Left hindlimb (tissue), 1 donor: ENCODE measurements at places on chromosomes 2 and 18.

DNA sequence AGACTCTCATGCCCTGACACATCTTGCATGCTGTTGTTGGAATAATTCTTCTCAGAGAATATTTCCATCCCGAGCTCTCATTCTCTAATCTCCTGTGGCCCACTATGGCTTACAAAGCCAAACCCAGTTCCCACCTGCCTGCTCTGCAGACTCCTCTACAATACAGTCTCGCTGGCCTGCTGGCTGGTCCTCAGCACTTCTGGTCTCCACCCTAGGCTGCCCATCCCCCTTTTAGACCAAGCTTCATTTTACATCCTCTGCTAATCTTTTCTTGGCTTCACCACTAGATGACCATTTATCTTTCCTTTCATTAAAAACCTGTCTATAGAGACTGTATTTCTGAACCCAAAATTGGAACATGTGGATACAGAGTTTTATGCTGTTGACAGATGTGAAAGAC, 42.5 kb upstream of the YPEL5 start:
- no peak for DNase-seq

GRCh38 chr2:191620144-191620543, 57.8 kb upstream of the NABP1 start:
- DNase-seq, result no peak

- no peak for DNase-seq
Measured at GRCh38 chr2:23954325-23955014, 14.2 kb downstream of the UBXN2A start.

GRCh38 chr2:63789338-63790020, 52.2 kb upstream of the UGP2 start:
- no peak for DNase-seq

- no peak for DNase-seq
Measured at GRCh38 chr2:16244153-16244965, 304.0 kb downstream of the MYCN start.

DNA sequence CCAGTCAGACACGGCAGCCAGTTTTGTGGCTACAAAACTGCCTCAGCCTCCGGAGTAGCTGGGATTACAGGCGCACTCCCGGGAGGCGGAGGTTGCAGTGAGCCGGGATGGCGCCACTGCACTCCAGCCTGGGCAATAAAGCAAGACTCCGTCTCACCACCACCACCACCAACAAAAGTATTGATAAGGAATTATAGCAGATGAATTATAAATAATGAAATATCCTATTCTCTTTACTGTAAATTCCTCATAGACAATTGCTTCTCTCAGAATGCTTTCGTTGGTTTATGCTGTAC, 1.4 kb upstream of the FAM161A start:
- no peak for DNase-seq

- DNase-seq, result no peak
Measured at GRCh38 chr2:236175548-236176150, 7.5 kb upstream of the GBX2 start.

- DNase-seq, result no peak
Measured at GRCh38 chr2:190636361-190636760, 12.5 kb upstream of the NAB1 start.

- DNase-seq, result no peak
Measured at GRCh38 chr18:33875029-33875565, 297.1 kb downstream of the ASXL3 start.

DNA sequence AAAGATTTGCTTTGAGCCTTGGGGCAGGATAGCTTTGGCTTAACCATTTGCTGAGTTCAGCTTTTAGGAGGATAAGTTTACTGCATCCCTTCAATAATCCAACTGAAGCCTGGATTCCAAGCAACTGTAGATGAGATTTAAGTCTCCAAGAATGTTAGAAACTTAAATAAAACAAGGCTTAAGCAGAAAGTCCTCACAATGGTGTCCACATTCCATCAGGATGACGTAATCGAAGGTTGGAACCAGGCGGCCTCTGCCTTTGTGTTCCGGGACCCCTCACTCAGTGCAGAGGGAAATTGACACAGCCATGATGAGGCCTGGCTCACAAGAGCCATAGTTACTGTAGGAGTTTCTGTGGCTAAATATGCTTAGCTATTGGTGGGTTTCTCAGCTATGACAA, 260.4 kb downstream of the LPIN1 start:
- no peak for DNase-seq

- DNase-seq, result peak; percentile 79
Measured at GRCh38 chr18:5295231-5295920, at the start of gene ZBTB14. Gene ZBTB14, minus strand, starts transcription at chr18:5295726. Its CDS starts 2,480 bp downstream, at chr18:5293246.

GRCh38 chr2:61845320-61845719, 8.5 kb downstream of the FAM161A start:
- DNase-seq, result no peak

DNA sequence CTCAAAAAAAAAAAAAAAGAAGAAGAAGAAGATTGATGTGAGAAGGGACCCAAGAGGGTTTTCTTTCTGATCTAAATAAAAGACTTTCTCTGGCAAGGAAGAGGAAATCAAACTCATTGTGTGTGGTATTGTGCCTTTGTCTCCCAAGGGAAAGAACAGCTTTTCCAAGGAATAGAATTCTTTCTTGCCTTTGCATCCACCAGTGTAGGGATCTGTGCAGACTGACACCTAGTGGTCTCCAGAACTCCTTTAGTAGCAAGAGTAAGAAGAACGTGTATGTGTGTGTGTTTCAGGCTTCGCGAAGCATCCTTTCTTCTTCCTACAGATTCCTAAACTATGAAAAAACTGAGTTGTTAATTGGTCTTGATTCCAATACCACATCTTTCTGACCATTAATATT, 33.5 kb upstream of the CRIM1 start:
- no peak for DNase-seq

DNA sequence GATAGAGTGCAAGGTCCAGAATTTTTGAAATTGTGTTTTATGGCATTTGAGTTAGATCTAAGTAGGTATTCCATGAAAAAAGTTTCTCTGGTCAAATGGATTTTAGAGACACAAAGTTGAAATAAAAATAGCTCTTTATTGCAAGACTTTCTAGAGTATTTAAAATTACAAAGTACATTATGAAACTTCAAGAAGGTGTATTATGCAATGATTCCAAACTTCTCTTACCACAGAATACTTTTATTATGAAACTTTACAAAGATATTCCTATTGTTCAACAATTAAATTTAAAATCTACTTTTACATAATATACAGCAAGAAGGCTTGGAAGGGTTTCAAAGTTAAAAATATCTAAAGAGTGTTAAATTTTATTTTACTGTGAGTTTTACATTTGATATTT, 65.9 kb downstream of the CALCRL start:
- no peak for DNase-seq

DNA sequence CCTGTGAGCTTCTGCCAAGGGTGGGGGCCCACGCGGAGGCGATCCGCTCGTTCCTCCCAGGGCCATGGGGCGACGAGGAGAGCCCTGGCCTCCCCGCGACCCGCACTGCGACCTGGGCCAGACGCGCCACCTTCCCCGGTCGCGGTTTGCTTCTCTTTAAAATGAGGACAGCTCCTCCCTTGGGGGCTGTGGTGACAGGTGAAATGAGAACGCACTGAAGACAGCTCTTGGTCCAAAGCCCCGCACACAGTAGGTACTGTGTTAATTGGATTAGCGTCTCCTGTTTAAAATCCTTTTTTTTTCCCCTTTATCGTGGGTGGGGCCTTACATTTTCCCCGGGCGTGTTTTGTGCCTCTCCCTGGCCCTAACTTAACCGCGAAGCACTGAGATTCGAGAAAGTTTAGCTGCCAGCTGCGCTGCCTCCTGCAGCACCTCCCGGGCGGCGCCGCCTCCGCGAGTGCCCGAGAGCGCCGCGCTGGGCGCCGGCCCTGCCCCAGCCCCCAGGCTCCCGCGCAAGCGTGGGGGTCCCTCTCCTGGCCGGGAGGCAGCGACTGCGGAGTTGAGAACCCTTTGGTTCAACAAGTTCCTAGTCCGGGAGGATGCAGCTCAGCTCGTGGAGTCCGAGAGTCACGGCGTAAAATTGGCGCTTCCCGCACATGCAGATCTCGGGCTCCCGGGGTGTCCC, 1.1 kb downstream of the HPCAL1 start:
- peak; percentile 48 for DNase-seq

- no peak for DNase-seq
Measured at GRCh38 chr2:16566701-16567100, 98.9 kb downstream of the CYRIA start.

DNA sequence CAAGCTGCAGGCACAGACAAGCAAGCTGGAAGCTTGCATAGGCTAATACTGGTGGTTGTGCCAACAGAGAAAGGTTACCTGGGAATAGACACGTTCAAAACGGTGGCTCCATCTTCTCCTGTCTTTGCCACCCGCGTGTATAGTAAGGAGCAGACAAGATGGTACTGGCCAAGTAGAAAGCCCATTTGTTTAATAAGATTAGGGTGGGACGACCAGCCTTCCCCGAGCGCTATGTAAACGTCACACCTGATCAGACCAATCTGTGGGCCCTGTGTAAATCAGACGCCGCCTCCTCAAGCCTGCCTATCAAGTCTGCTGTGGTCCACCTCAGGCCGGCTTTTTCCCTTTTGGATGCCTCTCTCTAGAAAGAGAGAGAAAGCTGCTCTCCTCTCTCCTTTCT, 189.2 kb downstream of the LAMA1 start:
- DNase-seq, result no peak

- no peak for DNase-seq
Measured at GRCh38 chr18:2850816-2851215, 4.0 kb downstream of the EMILIN2 start.

DNA sequence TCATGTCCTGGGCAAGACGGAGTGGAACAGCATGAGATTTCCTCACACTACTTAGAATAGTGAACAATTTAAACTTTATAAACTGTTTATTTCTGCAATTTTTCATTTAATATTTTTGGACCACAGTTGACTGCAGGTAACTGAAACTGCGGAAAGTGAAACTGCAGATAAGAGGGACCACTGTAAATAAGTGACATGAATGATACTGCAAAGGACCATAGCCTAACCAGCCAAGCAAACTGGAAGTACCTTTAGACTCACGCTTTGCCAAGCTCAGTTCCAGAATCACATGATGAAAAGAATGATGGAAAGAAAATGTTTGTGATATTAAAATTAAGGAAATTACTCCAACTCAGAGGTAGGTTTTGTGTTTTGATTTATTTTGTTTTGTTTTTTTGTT, 94.6 kb upstream of the ITGA4 start:
- no peak for DNase-seq

GRCh38 chr2:55901941-55902340, 21.6 kb downstream of the EFEMP1 start:
- no peak for DNase-seq

DNA sequence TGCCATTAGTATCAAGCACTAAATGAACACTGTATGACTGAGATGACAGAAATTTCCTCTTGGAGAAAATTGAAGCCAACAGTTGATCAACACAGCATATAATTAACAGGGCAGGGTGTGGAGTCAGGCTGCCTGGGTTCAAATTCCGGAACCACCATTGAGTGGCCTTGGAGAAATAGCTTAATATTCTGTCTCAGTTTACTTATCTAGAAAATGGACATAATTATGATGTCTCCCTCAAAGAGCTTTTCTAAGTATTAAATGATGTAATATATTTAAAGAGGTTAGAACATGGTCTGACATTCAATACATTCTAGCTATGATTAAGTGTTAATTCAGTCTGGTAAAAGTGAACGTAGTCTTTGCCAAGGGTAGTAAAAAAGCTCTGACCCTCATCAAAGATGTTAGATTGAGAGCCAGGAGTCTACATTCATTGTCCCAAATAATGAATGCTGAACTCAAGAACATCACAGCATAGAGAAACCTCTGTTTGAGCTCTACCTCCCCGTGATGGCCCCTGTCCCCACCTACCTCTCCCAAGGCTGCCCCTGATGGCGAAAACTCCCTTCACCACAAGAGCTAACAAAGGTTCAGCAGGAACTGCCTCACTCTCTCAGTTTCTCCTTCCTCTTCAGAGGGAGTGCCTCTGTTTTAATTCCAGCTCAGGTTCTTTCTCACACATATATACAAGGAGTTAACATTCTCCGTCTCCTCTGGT, 2.7 kb upstream of the VWA3B start:
- DNase-seq, result no peak

DNA sequence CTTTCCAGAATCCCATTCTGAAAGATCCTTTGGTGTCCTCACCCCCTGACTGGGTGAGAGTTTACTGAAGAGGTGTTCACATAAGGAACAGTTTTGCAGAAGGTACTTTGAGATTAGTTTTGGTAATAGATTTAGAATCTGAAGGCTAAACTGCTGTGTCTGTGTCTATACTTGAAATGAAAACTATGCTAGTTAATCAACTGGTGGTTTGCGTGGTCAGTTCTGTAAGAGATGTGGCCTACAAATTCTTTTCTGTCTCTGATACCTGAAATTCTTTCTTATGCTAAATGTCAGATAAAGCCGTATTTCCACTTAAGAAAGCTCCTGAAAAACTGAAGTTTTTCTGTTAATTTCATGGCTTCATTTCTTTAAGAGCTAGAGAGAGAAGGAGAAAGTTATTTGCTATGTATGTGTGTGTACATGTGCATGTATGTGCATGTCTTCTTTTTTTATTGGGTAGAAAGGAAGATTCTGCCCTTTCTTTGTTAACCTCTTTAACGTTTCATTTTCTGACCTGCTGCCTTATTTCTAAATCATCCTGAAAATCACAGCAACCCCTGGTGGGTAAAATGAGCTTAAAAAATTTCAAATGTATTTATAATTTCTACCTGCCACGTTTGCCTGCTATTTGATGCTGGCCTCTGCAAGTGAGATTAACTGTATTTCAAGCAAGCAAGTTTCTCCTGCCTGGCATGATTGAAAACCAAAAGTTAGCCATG, 552.0 kb upstream of the NRP2 start:
- no peak for DNase-seq

DNA sequence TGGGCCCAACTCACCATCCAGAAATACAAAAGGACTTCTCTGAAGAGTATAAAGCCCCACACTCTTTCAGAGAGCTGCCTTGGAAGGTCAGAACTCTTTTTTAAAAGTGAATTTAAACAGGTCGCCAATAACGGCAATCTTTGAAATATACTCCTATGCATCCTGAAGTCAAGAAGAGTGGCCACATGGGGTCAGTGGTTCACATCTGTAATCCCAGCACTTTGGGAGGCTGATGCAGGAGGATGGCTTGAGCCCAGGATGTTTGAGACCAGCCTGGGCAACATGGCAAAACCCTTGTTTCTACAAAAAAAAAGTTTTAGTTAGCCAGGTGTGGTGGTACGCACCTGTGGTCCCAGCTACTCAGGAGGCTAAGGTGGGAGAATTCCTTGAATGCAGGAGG, 68.1 kb upstream of the FZD7 start:
- no peak for DNase-seq

- DNase-seq, result no peak
Measured at GRCh38 chr2:111534910-111535352, 349.1 kb downstream of the ANAPC1 start.

DNA sequence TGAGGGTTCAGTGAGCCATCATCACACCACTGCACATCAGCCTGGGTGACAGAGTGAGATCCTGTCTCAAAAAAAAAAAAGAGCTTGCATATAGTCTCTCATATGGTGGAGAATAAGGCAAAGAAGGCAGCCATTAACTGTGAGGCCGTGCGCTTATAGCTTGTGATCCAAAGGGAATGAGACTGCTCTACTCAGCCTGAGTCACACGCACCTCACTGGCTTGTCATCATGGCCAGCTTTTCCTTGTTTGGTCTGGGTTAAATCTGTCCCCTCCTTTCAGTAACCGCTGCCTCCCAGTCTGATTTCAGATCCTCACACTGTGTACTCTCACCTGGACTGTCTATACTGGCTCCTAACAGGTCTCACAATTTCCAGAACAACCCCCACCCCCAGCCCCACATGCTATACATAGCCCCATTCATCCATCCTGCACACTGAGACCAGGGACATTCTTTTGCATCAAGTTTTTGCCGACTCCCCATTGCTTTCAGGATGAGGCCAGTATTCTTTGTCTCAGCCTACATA, 35.3 kb upstream of the ANKRD44 start:
- DNase-seq, result no peak

GRCh38 chr2:219631904-219632759, 4.7 kb downstream of the SLC4A3 start:
- no peak for DNase-seq
